ENCODE measurements at places on chromosomes 2 and 18. TPM values are rescaled to one million over a fixed set of nuclear protein-coding genes. Genes with fewer than 3 reads are reported as not detected.

- DNase-seq = peak; percentile 47
Measured at GRCh38 chr18:6521803-6522418, 107.2 kb upstream of the L3MBTL4 start.

DNA sequence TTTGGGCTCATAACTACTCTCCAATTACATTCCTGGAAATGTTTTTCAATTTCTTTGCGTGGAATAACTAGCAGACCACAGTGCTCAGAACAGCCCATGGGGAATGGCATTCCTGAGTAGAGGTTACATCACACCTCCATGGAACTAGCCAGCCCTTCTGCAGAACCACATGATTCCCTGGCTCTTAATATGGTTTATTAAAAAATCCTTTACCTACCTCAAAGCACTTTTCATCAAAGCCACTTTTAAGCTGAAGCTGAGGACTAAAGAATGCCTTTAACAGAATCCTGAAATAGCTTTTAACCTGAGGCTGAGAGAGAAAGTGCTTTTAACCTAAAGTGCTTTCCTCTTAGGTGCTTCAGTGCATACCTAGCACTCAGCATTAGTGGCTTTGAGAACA, 376.3 kb downstream of the ARHGAP15 start:
- DNase-seq = peak; percentile 8

DNA sequence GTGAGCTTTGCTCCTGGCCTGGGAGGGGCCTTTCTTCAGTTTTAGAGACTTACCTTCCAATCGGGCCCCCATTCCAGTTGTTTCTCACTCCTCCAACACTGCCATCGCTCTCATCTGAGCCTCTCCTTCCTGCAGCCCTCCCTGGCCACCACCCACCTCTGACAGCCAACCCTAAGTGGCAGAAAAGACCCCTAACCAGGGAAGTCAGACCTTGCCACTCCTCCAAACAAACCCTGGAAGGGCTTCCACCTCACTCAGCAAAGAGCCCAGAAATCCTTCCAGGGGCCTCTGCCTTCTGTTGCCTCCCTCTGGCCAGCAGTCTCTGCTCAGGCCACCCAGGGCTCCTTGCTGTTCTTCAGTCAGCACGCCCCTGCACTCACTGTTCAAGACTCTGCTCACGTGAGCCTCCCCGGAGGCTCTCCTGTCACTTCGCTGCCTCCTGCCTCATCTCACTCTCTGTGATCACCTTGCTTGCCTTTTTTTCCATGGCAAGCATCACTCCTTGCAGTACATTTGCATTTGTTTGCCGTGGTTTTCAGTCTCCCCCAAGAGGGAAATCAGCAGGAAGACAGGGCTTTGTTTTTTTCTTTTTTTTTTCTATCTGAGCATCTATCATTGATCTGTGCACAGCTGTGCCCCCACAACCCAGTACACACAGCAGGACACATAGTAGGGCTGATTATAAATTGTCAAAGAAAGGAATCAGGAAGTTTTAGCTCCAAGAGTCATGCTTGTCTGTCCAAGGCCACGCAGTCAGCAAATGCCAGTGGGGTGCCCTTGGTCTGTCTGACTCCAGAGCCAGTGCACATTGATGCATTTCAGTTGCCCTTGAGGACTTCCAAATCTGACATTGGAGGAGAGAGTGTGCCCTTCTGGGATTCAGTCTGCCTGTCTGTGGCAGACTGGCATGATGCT, 83.9 kb downstream of the INHBB start:
- no peak for DNase-seq

- DNase-seq = peak; percentile 10
Measured at GRCh38 chr2:195732574-195732973, 75.5 kb downstream of the SLC39A10 start.

- no peak for DNase-seq
Measured at GRCh38 chr18:50729986-50730385, 89.8 kb downstream of the MRO start.

DNA sequence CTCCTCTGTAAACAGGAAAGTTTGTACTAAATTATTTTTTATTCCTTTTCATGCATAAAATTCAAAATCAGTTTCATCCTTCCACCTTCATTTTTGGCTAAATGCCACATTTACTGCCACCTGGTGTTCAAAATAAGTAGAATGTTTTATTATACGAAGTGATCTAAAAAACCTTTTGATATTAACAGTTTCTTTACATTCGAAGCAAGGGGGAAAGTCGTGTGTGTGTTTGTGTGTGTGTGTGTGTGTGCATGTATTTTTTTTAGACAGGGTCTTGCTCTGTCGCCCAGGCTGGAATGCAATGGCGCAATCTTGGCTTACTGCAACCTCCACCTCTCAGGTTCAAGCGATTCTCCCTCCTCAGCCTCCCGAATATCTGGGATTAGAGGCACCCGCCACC, 9.0 kb upstream of the SCN9A start:
- DNase-seq = peak; percentile 52

GRCh38 chr2:191184457-191184856, 33.7 kb upstream of the STAT4 start:
- DNase-seq = no peak

DNA sequence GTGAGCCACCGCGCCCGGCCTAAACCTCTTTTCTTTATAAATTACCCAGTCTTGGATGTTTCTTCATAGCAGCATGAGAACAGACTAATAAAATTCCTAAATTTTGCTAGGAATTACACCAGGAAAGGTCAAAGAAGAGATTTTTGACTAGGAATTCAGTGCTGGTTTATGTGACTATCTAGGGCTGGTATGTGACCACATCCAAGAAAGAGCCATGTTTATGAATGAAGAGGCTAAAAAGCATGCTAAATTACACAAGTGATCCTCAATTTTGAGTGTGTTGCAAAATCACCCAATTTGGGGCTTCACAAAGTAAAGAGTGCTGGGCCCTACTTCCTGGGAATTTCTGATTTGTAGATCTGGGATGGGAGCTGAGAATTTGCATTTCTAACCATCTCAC, 123.6 kb downstream of the CSRNP3 start:
- DNase-seq = no peak

Gene UGT1A6
- total RNA-seq = not detected

Gene ATP6V1C2
- not detected for total RNA-seq

DNA sequence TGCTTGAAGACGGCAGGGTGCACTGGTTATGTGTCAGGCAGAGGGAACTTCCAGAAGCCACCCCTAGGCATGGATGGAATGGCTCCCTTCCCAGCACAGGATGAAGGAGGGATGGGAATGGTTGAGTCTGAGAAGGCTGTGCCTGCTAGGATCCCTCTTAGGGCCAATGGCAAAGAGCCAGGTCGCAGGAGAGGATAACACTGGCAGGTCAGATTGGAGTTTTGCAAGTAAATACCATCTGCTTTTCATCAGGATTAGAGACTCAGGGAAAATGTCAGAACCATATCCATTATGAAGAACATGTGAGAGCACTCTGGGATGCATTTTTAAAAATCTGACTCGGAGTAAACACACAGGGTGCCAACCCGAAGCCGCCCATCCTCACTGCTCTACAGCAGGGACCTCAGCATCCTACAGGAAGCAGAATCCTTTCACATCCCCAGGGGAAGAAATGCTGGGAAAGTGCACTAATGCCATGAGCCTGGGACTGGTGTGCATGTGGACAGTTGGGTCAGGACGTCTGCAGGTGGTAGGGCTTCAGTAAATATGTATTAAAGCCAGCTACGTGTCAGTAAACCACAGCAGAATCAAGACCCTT, 139.9 kb downstream of the MYT1L start:
- no peak for DNase-seq

Gene TMEFF2
- total RNA-seq = 1.4 TPM

DNA sequence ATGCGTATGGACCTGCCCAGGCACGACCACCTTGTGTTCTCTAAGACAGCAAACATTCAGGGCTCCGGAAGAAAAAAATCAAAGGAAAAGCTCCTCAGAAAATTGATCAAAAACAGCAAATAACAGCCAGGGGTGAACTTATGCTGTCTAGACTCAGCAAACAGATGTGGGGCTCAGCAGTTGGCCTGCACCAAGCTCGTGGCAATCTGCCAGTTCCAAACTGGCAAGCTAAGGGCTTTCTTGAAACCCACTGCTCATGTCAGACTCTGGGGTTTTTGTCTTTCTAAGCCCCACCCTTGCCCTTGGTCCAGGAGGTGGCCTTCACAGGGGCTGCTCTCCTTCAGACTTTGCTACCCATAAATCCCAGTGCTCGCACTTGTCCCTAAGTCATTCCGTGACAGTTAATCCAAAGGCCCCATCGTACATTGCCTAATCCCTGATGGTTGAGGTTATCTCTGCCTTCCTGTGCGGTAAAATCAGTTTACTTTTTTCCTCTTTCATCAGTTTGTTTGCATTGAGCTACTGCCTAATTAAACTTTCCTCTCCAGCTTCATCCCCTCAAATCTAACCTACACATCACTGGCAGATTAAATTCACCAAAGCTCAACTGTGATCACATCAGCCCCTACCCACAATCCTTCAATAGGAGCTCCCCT, 408.0 kb downstream of the LRATD1 start:
- no peak for DNase-seq

GRCh38 chr2:10646153-10646552, 43.6 kb downstream of the NOL10 start:
- DNase-seq = peak; percentile 12

Gene ARHGAP28
- 3.8 TPM for total RNA-seq

GRCh38 chr2:239898292-239898925, 126.7 kb downstream of the NDUFA10 start:
- DNase-seq = no peak

Gene VAMP5
- 27.8 TPM for total RNA-seq

- peak; percentile 85 for DNase-seq
Measured at GRCh38 chr2:215736653-215737290, 276.6 kb downstream of the MREG start.

GRCh38 chr18:35071819-35072247, 30.6 kb downstream of the MAPRE2 start:
- DNase-seq = no peak

Gene ITGA6
- 43.9 TPM for total RNA-seq

All from IMR-90 (cell line).